PC-9 (cell line): ENCODE measurements at places on chromosomes 11 and 22. TPM values are rescaled to one million over a fixed set of nuclear protein-coding genes. Genes with fewer than 3 reads are reported as not detected.
A peak's percentile ranks its signal among the peaks of the same experiment; 100 is the strongest.

DNA sequence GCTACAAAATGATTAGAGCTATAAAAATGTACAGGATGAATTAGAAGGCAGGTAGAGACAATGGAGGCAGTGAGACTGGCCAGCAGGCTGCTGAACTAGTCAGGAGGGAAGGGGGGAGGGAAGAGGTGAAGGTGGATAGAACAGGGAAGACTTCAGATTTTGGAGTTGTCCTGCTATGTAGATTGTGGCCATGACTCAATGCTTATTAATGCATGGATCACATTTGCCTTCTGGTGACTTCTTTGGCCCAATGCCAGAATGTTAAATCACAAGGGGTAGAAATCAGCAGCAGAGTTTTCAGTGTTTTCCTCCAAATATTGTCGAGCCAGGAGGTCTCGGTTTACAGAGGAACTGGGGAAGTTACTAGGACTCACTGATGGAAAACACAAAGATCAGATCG is 346.6 kb downstream of the AASDHPPT start:
- DNase-seq = peak; percentile 6

FGF19 gene
- 2.0 and 3.4 TPM in 2 replicates for total RNA-seq

VSIG2 gene
- 12.4 and 13.6 TPM in 2 replicates for total RNA-seq

DNA sequence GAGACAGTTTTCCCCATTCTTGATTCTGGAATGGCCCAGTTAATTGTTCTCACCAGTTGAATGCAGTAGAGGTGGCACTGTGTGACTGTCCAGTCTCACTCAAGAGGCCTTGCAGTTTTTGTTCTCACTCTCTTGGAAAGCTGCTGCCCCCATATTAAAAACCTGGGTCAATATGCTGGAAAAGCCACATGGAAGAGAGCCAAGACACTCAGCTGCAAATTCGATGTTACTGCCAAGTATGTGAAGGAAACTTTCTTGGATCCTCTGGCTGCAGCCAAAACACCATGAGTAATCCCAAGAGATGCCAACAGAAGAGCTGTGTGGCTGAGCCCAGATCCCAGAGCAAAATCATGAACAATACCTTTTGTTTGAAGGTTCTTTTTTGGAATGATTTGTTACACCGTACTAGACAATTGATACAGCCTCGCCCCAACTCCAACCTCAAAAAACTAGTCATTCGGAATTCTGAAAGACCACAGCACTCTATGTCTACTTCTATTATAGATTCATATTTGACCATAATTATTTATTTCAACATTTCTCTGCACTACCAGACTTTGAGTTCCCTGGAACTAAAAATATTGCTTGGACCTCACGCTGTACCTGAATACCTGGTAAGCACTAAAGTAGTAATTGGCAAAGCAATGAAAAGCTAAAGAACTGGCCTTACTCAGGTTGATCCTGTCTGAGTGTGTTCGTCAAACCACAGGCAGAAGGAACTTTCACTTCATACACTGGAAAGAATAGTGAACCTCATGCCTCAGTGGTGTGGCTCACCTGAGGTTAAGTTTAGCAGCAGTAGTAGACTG is 378.8 kb downstream of the ETS1 start:
- peak; percentile 54 for DNase-seq

DNA sequence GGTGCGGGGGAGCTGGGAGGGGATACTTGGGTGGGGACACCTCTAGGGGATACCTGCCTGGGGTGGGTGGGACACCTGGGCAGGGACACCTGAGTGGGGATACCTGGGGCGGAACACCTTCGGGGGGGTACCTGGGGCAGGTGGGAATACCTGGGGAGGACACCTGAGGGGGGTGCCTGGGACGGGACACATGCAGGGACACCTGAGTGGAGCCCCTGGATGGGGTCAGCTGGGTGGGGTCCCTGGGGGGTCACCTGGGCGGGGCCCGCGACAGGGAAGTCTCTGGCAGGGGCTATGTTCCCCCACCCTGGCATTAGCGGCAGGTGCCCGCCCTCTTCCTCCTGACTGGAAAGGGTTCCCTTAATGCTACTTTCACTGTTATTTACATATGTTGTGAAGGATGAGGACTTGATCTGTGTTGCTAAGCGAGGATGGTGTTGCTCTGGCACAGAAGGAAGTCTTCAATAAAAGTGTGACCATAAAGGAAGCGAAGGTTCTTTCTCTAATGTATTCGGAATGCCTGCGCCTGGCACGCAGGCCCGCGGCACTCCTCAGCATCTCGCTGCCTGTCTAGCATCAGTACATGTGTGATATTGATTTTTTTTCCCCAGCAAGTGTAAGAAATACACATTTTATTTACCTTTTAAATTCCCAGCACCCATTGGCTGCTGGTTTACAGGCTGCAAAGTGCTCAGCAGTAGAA is 801.7 kb downstream of the BRD1 start:
- no peak for DNase-seq

DNA sequence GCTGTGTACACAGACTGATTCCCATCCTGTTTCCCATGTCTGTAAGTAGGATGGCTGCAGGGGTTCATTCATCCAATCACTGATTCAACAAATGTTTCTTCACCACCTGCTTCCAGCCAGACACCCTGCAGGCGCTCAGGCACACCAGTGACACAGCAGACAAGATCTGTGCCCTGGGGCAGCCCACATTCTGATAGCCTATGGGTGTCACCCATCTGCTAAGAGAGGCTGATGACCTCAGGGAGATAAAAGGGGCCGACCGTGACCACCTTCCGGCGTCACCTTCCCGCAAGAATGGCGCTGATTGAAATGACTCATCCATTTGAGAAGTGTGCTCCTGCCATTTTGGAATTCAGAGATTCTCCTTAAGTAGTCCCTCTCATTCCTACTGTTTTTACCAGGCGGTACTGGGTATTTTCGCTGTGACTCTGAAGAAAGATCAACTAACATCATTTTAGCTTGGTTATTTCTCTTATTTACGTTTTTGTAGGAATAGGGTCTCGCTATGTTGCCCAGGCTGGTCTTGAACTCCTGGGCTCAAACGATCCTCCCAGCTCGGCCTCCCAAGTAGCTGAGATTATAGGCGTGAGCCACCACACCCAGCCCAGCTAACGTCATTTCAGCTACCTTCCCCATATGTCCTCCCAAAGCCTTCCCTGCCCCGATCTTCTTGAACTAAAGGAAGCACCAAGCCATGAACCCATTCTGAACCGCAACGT is 73.2 kb upstream of the BID start:
- peak; percentile 91 for DNase-seq

SESN3 gene
- 0.45 and 0.85 TPM in 2 replicates for total RNA-seq

MIAT gene
- 0.45 and 0.48 TPM in 2 replicates for total RNA-seq

GRCh38 chr22:49701380-49702067 is 126.1 kb downstream of the BRD1 start:
- DNase-seq = no peak

UNC93B1 gene
- 75.5 and 94.4 TPM in 2 replicates for total RNA-seq

DNA sequence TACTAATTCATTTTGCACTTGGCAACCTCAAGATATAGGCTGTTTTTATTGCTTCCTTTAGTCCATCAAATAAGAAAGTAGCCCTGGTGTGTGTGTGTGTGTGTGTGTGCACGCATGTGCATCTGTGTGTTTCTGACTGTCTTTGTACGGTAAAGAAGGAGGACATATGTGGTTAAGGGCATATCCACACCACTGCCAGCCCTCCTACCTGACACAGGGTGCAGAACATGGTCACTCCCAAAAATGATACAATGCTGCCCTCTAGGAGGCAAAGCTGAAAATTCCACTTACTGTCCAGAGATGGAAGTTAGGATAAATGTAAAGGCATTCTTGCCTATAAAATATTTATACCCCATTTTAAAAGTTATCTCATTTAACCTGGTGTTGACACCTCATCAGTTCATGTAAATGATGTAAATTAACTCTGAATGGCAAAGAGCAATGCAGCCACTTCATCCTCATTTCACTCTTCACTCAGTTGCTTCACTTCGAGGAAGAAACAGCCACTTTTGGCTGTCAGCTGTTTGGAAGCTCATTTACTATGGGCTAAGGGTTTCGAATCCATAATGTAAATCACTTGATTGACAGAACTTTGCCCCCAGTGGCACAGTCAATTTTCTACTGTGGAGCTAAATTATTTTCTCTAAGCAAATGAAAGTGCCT is 83.1 kb upstream of the MTNR1B start:
- peak; percentile 40 for DNase-seq

DNA sequence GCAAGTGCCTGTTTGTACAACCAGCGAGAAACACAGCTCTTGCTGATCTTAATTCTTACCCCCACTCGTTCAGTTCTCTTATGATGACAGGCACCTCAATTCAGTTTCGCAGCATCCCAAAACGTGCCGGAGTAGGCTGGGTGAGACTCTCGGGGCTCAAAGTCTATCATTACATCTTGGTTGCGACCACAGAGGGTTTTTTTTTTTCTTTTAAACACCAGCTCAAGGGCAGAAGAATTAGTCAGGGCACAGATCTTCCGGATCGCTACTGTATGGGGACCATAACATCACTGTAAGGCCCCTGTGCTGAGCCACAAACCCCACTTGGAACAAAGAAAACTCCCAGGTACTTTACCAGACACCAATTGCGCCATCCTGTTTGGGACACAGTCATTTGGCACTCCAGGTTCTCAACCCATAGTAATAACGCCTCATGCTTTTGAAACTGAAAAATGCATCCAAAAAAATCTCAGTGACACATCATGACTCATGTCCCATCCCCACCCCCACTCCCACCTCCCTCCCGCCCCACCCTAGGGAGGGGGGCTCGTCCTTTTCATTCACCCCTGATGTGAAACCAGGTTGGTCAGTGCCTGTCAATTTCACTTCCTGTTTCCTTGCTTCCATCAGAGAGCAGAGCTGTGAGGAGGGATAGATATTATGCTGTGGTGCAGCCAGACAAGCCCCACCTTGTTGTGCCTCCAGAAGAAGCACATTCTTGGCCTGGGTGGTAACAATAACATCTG is 41.0 kb upstream of the CD5 start:
- peak; percentile 81 for DNase-seq

DNA sequence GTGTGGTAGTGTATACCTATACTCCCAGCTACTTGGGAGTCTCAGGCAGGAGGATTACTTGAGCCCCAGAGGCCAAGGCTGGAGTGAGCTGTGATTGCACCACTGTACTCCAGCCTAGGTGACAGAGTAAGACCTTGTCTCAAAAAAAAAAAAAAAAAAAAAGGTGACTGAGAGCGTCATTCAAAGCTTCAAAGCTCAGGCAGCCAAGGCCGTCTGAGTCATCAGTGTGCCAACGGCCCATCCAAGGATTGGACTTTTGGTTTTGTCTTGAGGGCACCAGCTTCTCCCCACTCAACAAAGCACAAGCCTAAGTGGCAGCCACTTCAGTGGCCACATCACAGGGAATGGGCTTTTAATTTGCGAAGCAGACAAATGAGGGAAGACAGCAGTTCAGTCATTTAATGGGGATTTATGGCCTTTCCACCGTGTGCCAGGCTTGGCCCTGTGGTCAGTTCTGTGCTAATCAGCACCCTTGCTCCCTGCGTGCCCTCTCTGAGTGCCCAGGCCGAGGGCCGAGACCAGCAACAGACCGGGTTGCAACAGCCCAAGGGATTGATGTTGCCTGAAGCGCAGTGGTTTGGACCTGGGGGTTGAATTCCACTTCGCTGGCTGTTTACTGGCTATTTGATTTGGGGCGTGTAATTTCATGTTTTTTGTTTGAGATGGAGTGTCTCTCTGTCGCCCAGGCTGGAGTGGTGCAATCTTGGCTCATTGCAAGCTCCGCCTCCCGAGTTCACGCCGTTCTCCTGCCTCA is 30.2 kb upstream of the CRYBB3 start:
- no peak for DNase-seq

DNA sequence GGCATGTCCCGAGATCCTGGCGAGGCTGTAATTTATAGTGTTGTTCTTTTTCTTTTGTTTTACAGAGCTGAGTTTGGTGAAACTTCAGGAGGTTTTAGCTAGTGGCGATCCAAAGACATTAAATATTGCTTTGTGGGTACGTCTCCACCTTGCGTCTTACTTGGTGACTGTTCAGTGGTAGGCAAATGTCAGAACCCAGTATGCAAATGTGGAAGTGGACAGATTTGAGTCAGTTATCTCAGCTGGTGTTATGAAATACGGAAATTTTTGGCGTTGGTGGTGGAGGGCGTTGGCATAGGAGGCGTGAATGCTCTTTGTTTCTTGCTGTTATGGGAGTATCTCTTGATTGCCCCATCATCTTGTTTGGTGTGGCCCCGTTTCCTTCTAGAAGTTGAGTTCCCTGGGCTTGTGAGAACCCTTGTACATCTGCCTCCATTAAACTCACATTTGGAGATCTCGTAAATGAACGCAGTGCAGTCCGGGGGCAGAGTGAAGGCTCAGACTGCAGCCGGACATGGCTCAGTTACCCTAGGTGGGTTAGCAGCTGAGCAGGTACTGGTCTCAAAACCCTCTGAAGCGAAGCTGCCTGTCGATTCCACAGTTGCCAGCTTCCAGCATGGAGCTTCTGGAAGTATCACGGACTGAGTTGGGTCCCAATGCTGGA is 39.9 kb downstream of the PTPRJ start:
- no peak for DNase-seq

DNA sequence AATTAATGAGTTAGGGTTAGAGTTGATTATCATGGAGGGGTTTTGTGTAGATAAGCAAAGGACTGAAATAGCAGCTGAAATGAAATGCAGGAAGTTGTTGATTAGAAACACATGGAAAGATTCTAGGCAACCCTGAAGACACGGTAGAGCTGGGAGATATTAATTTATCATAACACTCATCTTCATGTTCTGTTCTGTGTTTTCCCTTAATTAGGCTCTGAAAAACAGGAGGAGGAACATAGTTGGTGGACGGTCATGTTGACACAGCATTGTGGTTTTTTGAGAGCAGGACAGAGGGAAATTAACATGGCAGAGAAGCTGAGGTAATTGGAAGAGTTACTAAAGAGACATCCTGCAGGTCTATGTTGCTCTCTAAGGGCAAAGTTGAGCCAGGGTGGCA is 138.8 kb upstream of the UBASH3B start:
- no peak for DNase-seq

- no peak for DNase-seq
Observed at GRCh38 chr22:42562684-42563083, 8.9 kb downstream of the SERHL2 start.

MIOX gene
- total RNA-seq = 1.4 and 1.5 TPM in 2 replicates

GRCh38 chr22:38172832-38173640 is 8.6 kb downstream of the PLA2G6 start:
- no peak for DNase-seq
